DMS79 (cell line): ENCODE measurements at places on chromosomes 5 and 9.

DNA sequence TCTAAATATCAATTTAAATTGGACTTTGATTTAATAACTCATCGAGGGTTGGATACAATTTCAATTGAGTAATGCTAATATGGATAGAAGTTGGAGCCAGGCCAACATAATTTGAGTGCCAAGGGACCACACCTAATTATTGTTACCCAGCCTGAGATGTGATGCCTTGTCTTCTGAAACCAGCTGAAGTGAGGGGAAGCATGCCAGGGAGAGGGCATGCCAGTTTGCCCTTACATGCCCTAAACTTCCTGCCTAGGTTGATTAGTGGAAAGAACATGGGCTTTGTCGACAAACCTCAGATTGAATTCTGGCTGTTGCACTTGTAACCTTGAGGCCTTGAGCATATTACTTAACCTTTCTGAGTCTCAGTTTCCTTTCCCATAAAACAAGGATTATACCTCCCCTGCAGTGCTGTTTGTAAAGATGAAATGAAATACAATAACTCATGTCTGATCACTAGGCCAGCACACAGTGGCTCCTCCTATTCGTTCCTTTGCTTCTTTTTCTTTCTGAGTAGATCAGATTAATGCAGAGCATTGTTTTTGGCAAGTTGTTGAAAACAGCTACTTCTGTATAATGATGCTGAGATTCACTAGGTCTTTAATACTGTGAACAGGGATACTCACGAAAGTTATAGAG lies 412.8 kb downstream of the TLE4 start:
- no peak for DNase-seq

DNA sequence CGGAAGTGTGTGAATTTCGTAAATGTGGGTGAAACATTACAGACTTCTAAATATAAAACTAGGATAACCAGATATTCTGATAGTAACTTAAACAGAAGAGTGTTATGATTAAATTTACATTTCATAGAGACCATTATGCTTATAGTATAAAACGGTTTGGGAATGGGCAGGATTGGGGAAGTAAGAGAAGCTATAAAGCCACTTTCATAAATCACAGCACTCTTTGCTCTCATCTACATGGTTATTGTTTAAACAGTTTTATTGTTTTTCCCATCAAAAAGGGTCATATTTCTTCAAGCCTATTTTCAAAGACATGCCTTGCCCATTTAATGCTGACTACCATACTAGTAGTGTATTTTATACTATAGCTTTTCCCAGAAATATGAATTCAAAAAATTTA lies 9.2 kb downstream of the ZFR start:
- no peak for DNase-seq

DNA sequence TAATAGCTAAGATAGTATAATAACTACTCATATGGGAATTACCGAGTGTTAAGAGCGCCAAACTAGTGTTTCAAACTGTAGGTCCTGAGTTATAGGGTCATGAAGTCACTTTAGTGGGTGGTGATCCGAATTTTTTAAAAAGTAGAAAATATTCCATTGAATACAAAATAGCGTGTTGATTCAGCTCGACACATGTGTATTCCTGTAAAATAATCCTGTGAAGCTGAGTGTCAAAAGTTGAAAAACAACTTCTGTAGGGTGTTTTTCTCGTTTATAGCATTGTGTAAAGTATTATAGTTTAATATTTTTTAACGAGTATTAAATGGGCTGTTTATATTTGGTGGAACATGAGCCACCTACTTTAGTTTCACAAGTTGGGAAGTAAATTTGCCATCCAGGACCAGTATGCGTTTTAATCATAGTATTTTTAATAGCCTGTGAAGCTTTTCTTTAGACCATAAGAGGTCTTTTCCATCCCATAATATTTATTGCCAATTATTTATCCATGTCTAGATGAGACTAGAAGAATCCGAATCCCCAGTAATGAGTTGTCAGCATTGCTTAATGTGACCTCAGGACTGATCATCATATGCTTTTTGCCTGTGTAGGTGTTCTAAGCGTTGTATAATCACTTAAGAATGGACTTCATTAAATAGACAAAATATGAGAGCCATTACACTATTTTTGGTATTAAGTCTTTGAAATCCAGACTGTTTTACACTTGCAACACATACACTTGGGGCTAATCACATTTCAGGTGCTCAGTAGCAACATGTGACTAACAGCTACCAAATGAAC lies 84.1 kb downstream of the PTPDC1 start:
- DNase-seq: no peak

GRCh38 chr5:110865400-110866094 lies 126.7 kb downstream of the SLC25A46 start:
- DNase-seq: no peak

GRCh38 chr5:97418462-97418861 lies 235.4 kb upstream of the RIOK2 start:
- DNase-seq: no peak

GRCh38 chr5:23302438-23302837 lies 205.0 kb upstream of the PRDM9 start:
- no peak for DNase-seq

- DNase-seq: no peak
Observed at GRCh38 chr5:170132269-170132975, 26.7 kb downstream of the FOXI1 start.

- no peak for DNase-seq
Observed at GRCh38 chr9:69976152-69976551, 67.5 kb upstream of the MAMDC2 start.

DNA sequence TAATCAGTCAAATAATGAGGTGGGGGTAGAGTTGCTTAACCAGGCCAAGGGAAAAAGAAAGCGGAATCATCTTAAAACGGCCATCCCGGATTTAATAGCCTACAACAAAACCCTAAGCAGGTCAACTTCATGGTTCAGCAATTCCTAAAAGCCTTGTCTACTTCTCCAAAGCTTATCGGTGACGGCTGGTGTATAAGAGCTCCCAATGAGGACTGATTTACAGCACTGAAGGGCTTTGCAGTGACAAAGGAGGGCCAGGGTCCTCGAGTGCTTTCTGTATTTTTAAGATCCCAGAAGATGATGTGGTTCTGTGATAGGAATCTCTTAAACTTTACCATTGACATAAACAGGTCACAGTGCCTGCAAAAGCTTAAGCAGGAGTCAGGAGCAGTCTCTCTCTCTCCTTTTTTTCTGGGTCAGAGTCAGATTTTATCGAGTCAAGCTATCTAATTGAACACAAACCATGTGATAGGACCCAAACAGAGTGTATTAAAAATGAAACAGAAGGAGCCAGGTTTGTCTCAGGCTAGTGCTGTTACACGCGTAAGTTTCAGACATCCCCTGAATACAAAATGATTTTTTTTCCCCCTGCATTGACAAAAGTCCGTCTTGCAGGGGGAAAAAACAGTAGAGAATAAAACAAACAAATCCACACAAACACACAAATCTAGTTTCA lies 663.6 kb upstream of the ZNF608 start:
- DNase-seq: peak; percentile 86

DNA sequence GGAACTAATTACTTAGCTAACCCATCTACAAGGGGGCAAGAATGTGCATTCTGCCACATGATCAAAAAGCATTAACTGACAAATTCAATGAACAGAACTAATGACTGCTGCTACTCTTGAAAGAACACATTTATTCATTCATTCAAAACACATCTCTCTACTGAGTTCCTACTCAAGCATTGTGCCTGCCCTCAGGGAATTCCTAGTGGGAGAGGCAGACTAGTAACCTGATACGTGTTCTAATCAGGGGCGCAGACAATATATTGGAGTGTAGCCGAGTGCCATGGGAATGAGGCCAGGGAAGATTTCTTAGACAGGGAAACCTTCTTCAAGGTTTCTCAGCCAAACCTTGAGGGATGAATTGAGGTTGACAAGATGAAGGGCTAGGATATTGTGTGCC lies 56.7 kb upstream of the PAPPA start:
- no peak for DNase-seq

DNA sequence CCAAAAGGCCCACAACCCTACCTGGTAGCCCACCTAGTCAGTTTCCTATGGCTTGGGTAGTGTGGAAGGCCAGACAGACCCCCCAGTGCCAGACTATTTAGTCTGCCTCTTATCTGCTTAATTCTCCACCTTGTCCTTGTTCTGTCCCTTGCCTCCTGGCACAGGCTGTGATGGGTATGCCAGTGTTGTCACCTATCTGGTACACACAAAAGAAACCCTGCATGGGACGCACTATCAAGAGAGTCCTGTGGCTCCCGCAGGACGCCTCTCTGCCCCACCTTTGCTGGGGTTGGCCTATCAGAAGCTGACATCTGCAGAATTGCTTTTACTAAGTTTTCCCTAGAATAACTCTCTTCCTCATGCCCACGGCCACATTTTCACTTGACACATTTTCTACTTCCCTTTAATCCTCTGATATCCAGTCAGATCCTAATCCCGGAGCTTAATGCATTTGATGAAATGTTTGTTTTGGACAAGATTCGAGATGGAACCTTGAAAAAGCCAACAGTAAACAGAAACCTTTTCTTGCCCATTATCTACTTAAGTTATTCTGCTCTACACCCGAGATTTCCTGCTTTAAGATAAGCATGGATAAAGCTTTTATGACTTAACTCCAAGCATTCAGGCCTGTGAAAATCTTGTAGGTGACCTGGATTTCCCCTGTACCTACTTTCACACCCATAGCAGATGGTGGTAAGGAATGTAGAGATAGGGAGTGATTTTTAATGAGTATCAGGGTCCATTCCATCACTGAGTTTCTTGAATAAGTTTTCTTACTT lies 468.5 kb downstream of the ZNF608 start:
- DNase-seq: no peak

GRCh38 chr5:90111364-90112032 lies 298.1 kb downstream of the CETN3 start:
- DNase-seq: no peak

DNA sequence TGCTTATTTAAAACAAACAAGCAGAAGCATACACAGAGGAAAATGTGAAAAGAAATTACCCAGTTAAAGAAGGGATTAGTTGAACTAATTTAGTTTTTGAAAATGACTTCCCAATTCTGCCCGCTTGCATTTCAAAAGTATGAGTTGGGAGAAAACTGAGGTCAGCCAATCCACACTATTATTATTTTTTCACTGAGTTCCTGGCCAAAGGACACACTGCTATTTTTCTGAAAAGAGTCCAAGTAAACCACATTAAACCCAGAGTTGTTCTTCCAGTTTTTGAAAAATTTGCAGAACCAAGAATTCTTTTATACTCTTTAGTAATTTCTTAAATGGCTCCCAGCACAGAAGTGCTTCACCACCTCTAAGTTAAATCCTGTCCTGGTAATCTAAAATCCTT lies 7.5 kb downstream of the SMU1 start:
- DNase-seq: no peak

DNA sequence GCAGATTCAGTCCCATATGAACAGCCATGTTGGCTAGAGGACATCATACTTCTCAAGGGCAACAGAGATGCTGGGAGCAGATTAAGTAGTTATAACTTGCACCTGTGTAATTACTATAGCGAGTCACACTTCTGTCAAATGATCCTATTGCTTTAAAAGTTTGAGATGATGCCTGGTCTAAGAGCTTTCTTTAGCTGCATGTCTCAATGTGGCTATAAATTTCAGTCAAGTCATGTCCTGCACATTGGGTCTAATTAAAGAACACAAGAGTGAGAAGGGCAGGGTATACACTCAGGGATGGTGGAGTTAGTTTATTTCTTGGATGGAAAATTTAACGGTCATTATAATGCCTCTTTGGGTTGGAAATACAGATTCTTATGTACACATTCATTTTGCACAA lies 557.3 kb downstream of the RAB3C start:
- no peak for DNase-seq

GRCh38 chr5:111810112-111810511 lies 53.1 kb upstream of the NREP start:
- DNase-seq: no peak

DNA sequence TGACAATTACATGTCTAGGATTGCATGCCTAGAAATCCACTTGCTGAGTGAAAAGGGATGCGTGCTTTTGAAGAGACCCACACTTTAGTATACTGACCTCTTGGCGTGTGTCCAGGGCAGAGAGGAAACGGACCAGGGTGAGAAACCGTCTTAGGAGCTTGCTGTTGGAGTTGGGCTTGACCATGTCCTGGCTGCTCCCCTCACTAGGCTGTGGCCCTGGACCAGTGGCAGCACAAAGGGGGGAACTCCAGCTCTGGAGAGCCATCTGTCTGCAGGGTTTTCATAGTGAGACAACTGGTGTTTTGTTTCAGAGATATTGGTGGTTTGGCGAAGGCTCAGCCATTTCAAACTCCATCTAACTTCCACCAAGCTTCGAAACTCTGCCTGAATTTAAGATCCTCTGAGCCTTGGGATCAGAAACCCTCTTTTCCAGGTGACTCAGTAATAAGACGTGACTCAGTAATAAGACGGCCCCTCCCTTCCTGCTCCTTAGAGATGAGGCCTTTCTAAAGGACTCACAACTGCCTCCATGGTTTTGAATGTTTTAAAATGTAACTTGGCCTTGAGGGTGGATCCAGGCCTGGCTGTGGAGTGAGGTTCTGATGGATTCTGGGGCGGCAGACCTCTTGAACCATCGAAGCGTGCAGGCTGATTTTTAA lies 165.8 kb downstream of the MELK start:
- no peak for DNase-seq

- DNase-seq: no peak
Observed at GRCh38 chr5:92421942-92422341, 1038.8 kb upstream of the ARRDC3 start.

DNA sequence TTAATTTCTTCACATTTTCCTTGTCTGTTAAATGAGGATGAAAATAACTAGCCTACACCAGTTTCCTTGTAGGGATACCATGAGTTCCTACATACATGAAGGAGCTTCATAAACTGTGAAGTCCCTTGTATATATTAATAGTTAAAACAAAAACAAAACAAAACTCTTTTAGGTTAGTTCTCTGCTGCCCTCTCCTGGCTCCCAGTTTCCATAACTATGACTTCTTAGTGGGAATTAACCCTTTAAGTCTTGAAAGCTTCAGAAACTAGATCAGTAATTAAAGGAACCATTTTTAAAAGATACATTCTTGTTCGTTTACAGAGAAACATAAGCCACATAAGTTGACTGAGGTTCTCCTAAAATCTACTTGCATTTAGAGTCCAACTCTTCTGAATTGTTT lies 500.0 kb upstream of the C9orf72 start:
- DNase-seq: no peak
